ENCODE measurements at places on chromosomes 5 and 9.

DNA sequence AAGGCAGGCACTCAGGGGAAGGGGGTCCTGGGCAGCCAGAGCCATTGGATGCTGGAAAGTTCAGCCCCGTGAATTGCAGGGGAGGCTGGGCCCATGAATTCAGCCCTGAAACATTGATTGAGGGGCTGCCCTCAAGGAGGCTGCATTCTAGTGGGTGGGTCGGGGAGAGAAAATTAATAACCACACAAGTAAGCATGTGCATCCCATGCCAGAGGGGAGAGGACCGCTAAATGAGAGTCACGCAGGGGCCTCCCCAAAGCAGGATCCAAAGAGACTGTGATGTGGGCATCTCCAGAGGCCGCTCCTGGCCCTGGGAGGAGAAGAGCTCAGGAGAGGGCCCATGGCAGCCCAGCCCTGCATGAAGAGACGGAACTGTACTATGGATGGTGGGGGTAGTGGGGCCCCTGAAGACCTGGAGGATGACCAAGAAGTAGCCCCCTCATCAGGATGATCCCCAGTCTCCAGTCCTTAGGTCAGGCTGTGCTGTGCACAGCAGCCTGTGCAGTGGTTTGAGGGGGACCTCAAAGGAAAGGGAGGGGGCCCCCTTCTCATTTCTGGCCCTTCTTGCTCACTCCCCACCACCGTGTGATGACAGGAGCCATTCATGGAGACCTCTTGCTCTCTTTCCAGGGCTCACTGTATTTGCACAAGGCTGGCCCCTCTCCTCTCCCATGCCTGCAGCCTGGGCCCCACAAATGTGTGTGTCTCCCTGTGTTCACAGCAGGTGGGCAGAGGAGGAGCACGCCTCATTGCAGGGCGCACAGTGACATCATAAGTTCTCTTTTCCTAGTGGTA is 233.6 kb upstream of the IRX1 start:
- DNase-seq, result no peak

- DNase-seq, result peak; percentile 69
Measured at GRCh38 chr9:4741365-4742089, 525 bp upstream of the AK3 start.

GRCh38 chr5:90793183-90793582 is 234.6 kb downstream of the ADGRV1 start:
- DNase-seq, result no peak

GRCh38 chr9:129550199-129550839 is 70.6 kb downstream of the C9orf50 start:
- peak; percentile 60 for DNase-seq

GRCh38 chr5:10118150-10118549 is 131.5 kb downstream of the ATPSCKMT start:
- no peak for DNase-seq

DNA sequence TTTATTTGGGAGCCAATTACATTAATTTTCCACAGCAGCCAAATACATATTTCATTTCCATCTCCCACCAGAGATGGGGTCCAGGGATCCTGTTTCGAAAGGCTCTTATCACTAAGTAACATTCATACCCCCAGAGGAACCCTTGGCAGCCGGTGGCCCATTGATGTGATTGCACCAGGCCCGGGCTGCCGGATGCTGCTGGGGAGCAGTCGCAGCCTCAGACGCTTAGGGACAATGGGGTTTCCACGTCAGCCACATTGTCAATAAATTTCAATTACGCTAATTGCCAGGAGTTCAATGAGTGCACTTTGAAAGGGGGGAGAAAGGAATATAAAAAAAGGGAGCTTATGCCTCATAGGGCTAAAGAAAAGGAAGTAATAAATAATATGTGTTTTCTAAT is 478.8 kb upstream of the ADAMTS16 start:
- no peak for DNase-seq

GRCh38 chr5:11247224-11247623 is 486.2 kb upstream of the DAP start:
- DNase-seq, result no peak

All from HAP-1 (cell line).